Activated CD4-positive, alpha-beta T cell treated with anti-CD3 and anti-CD28 coated beads for 36 hours (primary cell): ENCODE measurements at places on chromosomes 1 and 21. TPM values are rescaled to one million over a fixed set of nuclear protein-coding genes. Genes with fewer than 3 reads are reported as not detected.

- no peak for DNase-seq
These were observed 45.2 kb downstream of the PTPRU start for GRCh38 chr1:29281571-29281970.

Gene CRYBG2
- 1.5 TPM for total RNA-seq

- no peak for DNase-seq
These were observed 17.1 kb downstream of the SLAMF7 start for GRCh38 chr1:160755911-160756848.

DNA sequence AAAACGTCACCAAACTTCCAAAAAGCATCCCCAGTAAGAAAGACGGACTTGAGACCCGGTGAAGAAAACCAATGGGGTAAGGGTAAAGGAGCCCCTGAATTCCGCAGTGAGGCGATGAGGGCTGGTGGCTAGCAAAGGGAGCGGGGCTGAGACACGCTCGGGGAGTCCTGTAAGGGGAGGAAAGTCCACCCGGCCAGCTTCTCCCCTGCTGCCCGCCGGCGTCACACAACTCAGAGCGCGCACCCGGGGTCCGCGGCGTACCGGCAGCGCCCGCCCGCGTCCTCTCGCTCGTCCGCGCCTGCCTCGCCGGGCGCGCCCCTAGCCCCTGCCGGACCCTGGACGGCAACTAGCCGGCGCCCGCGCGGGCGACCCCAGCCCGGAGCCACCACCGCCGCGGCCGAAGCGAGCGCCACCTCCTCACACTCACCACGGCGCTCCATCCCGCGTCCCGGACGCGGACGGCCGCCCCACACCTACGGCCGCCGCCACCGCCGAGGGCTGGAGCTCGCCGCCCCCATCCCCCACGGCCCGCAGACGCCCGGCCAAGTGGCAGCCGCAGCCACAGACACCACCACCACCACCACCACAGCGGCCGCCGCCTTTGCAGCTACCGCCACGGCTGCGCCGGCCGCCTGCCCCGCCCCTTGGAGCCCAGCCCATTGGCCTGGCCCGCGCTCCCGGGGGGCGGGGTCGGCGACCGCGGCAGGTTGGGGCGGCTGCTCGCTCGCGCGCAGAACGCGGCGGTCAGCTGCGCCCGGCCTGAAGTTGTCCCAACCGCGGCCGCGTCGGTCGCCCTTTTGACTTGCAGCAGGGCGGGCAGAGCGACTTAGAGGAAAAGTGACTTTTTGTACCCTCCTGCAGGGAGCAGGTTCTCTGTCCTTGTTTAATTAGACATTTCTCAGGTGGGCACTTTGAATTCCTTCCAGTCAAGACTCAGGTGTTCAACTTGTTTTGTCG, 10.0 kb upstream of the ARHGAP29 start:
- peak; percentile 52 for DNase-seq

- no peak for DNase-seq
These were observed 108.4 kb downstream of the CNIH3 start for GRCh38 chr1:224724566-224724965.

DNA sequence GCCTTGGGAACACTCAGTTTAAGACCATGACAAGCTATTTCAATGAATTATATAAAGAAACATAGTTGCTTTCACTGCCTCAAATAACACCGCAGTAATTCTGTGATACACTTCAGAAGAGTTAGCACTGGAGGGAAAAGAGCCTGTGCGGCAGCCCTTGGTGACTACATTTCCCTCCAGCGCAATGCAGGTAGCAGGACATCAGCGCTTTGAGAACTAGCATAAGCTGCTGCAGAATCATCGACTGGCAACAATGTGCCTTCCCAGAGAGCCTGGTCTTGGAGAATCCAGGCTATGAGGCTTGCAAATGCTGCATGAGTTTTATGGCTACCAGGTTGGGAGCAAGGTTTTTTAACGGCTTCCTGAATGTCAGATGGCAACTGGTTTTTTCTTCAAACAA, 7.5 kb downstream of the NRIP1 start:
- DNase-seq: peak; percentile 28
